ENCODE measurements at places on chromosomes 6 and 20.

DNA sequence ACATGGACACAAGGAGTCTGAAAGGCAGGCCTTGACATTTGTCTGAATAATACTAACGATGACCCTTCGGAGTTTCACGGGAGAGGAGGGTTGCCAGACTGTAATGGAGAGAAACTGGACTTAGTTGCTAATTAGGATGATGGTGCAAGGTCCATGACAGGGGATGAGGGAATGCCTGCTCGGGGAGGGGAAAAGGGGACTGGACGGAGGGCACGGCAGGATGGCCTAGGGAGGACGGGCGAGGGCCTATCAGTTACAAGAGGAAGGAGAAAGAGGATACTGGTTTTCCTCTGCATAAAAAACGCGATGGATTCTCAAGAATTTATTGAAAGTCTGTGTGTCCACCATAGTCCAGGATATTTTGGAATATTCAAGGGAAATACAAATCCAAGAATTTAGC is 42.7 kb downstream of the IRAK1BP1 start:
- DNase-seq = no peak

- DNase-seq = no peak
Measured at GRCh38 chr20:48012401-48012974, 227.2 kb upstream of the SULF2 start.

GRCh38 chr20:44938637-44939036 is 21.6 kb downstream of the TOMM34 start:
- no peak for DNase-seq

DNA sequence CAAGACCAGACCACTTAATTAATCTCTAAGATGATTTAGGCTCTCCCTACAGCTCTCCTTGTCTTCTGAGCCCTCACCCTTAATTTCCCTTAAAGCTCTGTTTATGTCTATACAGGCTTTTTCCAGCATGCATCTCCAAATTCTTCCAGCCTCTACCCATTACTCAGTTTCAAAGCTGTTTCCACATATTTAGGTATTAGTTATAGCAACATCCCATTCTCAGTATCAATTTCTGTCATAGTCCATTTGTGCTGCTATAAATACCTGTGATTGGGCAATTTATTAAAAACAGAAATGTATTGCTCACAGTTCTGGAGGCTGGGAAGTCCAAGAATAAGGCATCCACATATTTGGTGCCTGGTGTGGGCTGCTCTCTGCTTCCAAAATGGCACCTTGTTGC is 2.3 kb upstream of the SERPINB1 start:
- DNase-seq = no peak

GRCh38 chr6:35780719-35781118 is at the start of gene CLPSL1:
Gene CLPSL1 (plus strand): TSS chr6:35781019. CDS start chr6:35781111, 92 bp downstream.
- DNase-seq = no peak
